A172 (cell line): ENCODE measurements at places on chromosomes 12 and 14.

GRCh38 chr14:53247596-53248370, 94.7 kb upstream of the DDHD1 start:
- DNase-seq, result no peak

GRCh38 chr12:47734725-47735480, 9.6 kb upstream of the ENDOU start:
- DNase-seq, result no peak

GRCh38 chr14:62097072-62097471, 334.9 kb downstream of the SNAPC1 start:
- no peak for DNase-seq

GRCh38 chr14:75153295-75153694, 23.1 kb downstream of the TMED10 start:
- DNase-seq, result no peak

- DNase-seq, result peak; percentile 54
Measured at GRCh38 chr12:127509066-127509778, 757.7 kb upstream of the TMEM132C start.

DNA sequence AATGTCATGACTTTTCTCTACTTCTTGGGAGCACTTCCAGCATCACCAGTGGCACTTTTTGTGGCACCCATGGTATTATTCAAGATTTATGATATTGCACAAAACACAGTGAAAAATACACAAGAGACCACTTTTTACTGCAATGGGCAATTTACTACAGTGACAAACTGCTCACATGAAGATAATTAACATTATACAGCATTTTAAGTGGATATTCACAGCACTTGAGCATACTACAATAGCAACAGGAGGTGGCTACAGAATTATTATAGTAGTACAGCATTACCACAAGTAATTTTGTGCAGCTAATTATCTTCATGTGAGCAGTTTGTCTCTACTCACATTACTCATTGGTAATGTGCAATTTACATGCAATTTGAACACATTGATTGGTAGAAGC, 18.3 kb downstream of the IL26 start:
- DNase-seq, result no peak

DNA sequence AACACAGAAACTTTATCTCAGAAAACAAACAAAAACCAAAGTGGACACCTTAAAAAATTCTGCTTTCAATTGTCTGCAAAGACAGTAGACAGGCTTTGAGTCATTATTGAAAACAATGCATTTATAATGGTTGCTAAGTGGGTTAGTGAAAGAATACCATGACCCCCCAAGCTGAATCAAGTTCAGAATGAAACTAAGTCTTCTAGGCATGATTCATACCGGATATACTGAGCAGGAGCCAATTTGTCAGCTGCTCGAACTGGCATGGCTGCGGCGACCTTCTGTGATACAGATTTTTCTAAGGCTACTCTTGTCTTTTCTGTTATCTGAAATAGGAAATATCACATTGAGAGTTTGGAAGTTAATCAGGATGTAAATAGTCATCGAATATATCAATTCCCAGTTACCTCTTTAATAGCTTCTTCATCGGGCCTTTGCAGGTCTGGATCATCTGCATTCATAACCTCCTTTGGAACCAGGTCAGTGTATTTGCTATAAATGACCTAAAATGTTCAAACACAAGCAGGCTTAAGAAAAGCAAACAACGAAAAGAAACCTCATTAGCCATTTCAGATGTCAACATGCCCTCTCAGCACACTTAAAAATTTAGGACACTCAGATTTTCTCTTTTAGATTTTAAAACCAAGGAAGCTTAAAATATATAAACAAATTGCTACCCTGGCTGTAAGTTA, 22.3 kb downstream of the SNW1 start:
- DNase-seq, result peak; percentile 16

- DNase-seq, result no peak
Measured at GRCh38 chr12:100484183-100484886, 10.7 kb downstream of the NR1H4 start.

DNA sequence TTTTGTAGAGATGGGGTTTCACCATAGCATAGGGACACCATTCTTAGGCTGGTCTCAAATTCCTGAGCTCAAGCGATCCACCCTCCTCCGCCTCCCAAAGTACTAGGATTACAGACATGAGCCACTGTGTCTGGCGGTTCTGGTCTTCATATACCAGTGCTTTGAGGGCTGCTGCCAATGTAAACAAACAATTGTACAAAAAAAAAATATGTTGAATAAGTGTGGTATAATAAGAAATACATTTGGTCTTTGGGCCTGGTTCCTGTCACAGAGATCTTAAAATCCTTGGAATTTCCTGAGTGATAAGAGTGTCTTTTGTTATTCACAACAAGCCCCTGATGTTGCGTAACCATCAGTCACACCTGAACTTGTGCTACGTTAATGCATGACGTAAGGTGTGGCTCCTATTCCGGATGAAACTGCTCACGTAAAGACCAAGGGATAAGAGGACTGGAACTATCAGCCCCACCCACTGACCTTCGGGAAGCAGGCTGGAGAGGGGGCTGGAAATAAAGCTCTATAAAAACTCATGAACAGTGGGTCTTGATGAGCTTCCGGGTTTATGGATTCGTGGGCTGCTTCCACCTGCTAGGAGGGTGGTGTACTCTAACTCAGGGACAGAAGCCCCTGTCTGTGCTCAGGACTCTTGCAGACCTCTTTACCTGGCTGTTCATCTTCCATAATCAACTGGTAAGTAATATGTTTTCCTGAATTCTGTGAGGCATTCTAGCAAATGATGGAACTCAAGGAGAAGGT, 16.5 kb upstream of the RIMKLB start:
- peak; percentile 59 for DNase-seq

- DNase-seq, result no peak
Measured at GRCh38 chr12:131087991-131088700, 134.4 kb downstream of the ADGRD1 start.

DNA sequence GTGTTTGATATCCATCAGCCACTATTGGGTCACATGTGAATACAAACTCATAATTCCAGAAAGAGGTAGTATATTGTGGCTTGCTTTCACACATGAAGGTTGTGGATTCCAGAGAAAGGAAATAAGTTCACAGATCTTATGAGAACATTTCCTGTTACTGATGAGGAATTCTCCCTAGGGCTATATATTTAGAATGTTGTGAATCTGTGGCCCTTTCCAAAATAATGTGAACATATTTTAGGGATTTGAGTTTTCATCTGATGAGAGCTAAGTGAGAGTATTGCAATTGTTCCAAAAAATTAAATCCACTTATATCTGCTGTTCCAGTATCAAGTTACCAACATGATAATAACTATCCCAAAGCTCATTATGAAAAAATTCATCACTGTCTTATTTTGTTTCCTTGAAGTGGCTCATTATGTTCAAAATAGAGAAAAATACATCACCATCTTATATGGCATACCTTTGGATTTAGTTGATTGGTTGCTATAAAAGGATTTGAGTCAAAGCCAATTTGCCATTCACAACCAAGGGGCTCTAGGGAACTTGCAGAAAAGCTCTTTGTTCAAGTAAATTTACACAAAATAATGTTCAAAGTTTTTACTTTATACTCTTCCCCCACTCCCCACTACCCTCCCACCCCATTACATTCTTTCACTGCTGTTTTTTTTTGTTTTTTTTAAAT, 76.3 kb downstream of the MYRFL start:
- DNase-seq, result no peak

GRCh38 chr12:2115101-2115845, 62.5 kb downstream of the CACNA1C start:
- DNase-seq, result no peak

DNA sequence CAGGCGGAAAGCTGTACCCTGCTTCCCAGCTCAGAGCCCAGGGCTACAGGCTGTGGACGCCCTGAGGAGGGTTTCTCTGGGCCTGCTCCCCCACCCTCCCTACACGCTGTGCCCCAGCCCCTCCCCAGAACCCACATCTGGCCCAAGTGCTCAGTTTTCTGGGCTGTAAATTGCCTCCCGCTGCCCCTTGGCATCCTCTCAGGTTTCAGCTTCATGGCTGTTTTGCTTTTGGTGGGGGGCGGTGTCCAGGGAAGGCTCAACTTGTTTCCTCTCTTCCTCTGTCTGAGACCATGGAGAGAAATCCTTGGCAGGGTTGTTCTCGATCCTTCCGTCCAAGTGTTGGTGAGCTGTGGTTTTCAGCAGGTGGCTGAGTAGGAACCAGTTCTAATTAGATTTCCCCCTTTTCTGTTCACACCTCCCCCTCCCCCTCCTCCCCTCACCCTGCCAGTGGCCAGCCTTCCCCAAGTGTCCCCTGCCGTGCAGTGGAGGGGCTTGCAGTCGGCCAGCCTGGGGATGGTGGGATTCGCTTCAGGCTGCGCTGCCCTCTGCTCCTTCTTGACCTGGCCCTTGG, 61.8 kb downstream of the TSPAN9 start:
- no peak for DNase-seq

- peak; percentile 12 for DNase-seq
Measured at GRCh38 chr14:86057018-86057667, 527.2 kb downstream of the FLRT2 start.
